ENCODE measurements at places on chromosomes 1 and 21.
A peak's percentile ranks its signal among the peaks of the same experiment; 100 is the strongest.

- no peak for DNase-seq
Measured at GRCh38 chr1:60904099-60904851, 178.1 kb upstream of the NFIA start.

GRCh38 chr1:95407131-95407885 is 173.3 kb downstream of the RWDD3 start:
- DNase-seq = no peak

DNA sequence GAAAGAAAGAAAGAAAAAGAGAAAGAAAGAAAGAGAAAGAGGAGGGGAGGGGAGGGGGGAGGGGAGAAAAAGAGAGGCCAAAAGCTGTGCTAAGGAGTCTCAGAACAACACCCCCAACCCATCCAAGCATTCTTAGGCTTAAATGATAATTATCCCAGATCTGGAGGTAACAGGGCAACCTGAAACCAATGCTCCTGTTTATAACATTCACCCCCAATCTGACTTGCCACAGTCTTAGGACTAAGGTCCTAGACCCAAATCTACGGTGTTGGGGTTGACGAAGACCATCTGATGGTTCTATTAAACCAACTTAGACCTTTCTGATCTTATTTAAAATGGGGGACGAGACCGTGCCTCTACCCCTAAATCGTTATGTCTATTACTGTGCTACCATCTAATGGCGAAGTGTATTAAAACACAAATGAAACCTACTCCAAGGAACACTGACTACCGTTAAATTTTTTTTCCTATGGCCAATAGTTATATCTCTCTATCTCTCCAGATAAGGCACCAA is 119.3 kb upstream of the CDC42BPA start:
- DNase-seq = no peak

- DNase-seq = no peak
Measured at GRCh38 chr21:37534431-37534830, 167.9 kb downstream of the DYRK1A start.

DNA sequence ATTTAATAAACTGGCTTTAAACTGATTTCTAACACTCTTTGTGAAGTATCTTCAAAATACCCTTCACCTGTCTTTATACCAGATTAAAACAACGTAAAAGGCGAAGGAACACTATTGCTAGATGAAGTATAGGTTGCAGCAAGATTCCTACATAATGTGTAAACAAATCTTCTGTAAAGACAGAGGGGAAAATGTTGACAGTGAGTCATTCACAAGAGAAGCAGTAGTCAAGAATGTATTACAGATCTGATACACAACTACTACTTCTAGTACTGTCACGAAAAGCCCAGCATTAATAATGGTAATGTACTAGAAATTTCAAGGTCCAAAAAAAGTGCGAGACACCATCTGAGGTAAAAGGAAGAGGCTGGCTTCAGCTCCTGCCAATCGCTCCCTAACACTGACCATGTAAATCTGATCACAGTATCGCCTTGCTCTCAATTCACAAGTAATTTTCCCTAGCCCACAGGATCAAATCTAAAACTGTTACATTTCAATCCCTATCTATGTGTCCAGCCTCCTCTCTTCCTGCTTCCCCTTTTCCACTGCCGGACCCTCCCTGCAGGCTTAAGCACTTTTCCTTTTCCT is 290.4 kb downstream of the AKT3 start:
- no peak for DNase-seq

- DNase-seq = no peak
Measured at GRCh38 chr1:79133774-79134364, 127.3 kb upstream of the ADGRL4 start.

GRCh38 chr1:92516574-92516973 is 29.8 kb upstream of the GFI1 start:
- DNase-seq = no peak

GRCh38 chr21:28229814-28230213 is 762.9 kb downstream of the LTN1 start:
- DNase-seq = no peak

- no peak for DNase-seq
Measured at GRCh38 chr1:2215329-2215728, 12.8 kb upstream of the SKI start.

DNA sequence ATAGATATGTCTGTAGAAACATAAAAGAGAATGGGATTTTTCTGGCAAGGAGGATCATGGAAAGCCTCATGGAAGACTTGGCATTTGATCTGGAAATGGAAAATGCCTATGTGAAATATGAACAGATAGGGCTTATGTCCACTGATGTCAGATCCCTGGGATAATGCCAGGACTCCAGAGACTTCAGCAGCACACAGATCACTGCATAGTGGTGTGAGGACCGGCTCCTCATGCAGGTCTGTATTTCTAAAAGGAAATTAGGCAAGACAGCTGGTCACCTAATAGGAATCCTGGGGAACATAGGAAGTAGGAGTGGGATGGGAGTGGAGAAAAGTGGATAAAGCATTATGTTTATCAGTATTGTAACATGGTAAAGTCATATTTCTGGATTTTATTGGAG is 56.8 kb upstream of the IPO9 start:
- no peak for DNase-seq

GRCh38 chr21:42009018-42009830 is 936 bp downstream of the ZBTB21 start:
- peak; percentile 74 for DNase-seq

GRCh38 chr21:29130270-29130969 is at the start of gene MAP3K7CL:
MAP3K7CL (plus strand) TSS chr21:29130644; CDS start chr21:29133345, 2,701 bp downstream.
- DNase-seq = no peak

GRCh38 chr1:114670083-114671010 is 498 bp upstream of the DENND2C start:
- peak; percentile 94 for DNase-seq

DNA sequence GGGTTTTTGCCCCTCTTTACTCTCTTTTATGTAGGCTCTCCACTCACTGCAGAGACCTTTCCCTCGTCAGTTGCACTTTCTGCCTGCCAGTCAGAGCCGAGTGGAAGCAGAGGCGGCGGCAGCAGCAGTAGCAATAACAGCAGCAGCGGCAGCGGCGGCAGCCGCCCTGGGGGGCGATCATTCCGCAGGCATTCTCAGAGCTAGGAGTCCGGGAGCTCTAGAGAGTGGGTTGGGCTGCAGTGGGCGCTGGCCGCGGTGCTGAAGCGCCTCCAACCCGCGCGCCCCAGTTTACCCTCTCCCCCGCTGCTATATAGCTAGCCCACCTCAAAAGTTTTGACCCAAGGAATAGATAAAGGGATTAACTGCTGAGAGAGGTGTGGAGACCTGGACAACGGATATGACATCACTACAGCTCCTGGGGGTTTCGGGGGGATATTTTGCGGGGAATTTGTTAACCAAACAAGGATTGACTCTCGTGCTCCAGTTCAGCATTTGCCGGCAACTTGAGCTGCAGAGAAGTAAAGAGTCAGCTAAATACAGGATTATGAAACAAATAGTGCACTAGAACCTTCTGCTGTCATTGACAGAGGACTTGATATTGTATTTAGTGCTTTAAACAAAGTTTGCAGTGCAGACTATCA is at the start of gene OLFM3:
Gene OLFM3 (minus strand): TSS at position 102 of the 641 bp plus-strand sequence.
- no peak for DNase-seq

- no peak for DNase-seq
Measured at GRCh38 chr1:180141381-180141934, 13.2 kb upstream of the QSOX1 start.

DNA sequence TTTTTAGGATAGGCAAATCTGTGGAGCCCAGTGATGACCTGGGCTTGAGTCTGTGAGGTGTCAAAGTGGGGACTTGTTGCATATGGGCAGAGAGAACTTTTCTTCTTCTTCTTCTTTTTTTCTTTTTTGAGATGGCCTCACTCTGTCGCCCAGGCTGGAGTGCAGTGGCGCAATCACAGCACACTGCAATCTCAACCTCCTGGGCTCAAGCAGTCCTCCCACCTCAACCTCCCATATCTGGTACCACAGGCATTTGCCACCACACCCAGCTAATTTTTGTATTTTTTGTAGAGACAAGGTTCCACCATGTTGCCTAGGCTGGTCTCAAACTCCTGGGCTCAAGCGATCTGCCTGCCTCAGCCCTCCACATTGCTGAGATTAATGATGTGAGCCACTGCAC is 80.3 kb downstream of the RD3 start:
- DNase-seq = no peak

- no peak for DNase-seq
Measured at GRCh38 chr1:47554901-47555300, 117.1 kb downstream of the FOXD2 start.

- DNase-seq = no peak
Measured at GRCh38 chr1:14094611-14095400, 394.8 kb downstream of the PRDM2 start.

GRCh38 chr21:23890652-23891051 is 1716.6 kb downstream of the MRPL39 start:
- DNase-seq = no peak

DNA sequence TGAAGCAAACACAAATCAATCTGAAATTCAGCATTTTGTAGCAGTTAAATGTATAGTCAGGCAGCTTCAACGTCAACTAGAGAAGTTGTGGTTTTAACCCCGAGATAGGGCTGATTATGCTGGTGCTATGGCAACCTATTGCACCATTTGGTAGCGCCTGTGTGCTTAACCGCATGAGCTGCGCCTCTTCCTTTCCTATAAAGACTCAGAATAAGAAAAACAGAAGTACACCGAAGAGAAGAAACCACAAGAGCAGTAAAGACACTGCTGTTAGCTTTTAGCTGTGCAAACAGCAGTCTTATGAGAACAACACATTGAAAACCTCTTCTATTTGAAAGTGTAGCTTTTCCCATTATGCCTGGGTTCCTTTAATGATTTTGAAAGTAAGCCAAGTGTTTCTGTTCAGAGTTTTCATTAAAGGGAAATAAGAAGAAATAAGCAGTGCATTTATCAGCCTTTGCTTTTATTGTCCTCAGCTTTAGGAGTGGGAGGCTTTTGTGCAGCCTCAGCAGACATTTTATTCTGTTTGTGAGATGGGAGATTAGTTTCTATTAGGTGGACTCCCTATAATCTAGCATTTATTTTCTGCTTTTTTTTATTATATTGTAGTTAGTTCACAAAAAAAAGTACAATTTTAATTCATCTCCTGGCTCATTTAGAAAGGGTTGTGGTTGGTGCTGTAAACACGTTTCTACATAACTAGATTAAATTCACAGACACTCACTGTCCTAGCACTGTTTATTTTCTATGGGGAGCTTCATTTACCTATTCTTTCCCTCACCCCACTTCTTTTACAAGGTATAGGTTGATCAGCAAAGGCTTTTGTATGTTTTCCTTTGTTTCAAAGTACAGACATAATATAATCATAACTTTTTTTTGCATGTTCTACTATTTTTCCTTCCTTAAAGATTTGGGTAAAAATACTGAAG is 43.3 kb downstream of the PTPRC start:
- peak; percentile 63 for DNase-seq

DNA sequence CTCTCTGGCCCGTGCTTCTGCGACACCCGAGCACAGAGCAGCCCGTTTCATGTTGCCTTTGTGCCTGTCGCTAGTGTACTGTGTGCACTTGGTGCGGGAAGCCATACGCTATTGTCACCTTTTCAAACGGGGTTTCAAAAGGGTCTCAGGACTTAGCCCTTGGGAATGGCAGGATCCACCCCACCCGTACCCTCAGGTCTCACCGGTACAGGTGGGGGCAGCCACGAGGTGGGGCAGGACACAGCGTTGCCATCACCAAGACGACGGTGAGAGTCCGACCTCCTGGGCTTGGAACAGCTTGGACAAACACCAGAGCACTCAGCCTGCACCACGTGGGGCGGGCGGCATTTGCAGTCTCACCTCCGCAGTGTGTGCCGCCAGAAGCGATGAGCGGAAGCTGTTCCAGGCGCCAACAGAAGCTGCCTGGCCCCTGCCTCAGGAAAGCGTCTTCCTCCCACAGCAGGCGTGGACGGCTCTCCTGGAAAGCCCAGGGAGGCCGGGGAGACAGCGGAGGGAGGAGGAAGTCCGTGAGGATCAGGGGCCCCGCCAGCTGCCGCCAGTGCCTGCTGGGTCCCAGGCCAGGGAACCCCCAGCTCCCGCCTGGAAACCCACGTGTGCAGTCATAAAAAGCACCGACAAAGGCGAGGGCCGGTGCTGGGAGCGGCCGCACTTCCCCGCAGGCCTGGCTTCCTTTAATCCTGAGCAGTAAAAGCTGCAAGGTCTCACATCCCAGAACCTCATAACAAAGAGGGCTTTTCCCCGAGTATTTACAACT is 131.3 kb upstream of the ARHGEF16 start:
- DNase-seq = no peak

- DNase-seq = peak; percentile 36
Measured at GRCh38 chr1:183956559-183957188, 80.9 kb downstream of the COLGALT2 start.

- no peak for DNase-seq
Measured at GRCh38 chr1:204726478-204726877, 40.9 kb upstream of the LRRN2 start.

- no peak for DNase-seq
Measured at GRCh38 chr1:79363430-79363829, 356.9 kb upstream of the ADGRL4 start.

DNA sequence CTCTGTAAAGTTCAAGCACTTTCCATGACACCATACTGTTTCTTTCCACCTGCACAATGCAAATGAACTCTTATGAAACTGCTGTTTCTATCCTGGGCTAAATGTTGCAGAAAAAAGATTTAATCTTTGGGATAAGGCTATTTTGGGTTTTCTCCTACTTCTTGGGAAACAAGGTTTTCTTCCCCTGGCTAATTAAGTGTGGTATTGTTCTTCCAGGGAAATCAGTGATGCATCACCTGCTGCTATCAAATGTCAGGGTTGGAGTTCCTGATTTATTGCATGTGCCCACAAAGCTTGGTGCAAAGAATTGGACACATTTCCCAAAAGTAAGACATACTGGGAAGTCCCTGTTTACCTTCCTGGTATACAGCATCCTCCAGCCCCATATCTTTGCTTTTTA is 6.0 kb upstream of the RGS4 start:
- DNase-seq = no peak

DNA sequence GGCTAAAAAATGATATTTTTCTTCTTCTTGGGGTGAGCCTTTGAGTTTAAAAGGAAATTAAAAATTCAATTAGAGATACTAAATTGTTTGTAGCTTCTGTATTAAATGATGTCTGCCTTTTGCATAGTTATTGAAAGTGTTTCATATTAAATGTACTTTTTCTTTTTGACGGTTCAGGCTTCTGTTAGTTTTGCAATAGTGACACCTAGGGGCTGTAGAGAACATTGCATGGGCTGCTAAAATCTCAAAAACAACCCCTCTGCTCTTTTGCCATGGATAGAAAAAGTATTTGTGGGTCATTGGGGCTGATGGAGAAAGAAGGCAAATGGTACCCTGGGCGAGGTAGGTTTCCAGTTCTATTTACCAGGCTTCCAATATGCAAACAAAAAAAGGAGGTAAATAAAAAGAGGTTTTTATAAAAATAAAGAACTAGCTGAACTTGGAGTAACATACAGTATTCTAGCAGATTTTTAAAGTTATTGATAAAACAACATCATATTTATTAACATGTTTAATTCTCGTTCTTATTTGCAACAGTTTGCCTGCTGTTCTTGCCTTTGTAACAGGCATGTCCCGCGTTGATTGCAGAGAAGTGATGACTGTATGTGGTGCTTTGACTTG is 115.4 kb upstream of the HOOK1 start:
- peak; percentile 13 for DNase-seq

GRCh38 chr1:150626150-150626549 is 3.3 kb downstream of the ENSA start:
- DNase-seq = peak; percentile 74

Measured in activated CD4-positive, alpha-beta T cell treated with anti-CD3 and anti-CD28 coated beads, Interleukin-2, amount 50 U/mL, for 48 hours (primary cell).